ENCODE measurements at places on chromosomes 3 and 15. TPM values are rescaled to one million over a fixed set of nuclear protein-coding genes. Genes with fewer than 3 reads are reported as not detected.

RETNLB gene
- total RNA-seq = not detected

GOLGA8H gene
- total RNA-seq = 1.3 TPM

GPR27 gene
- 1.3 TPM for total RNA-seq

IRAK2 gene
- total RNA-seq = 13.8 TPM

PARP15 gene
- 4.1 TPM for total RNA-seq

IGDCC3 gene
- not detected for total RNA-seq

LYZL4 gene
- total RNA-seq = not detected

DUOX1 gene
- total RNA-seq = 0.68 TPM

CCR3 gene
- not detected for total RNA-seq

GP9 gene
- not detected for total RNA-seq

VGLL4 gene
- 114 TPM for total RNA-seq

IL17RB gene
- 2.3 TPM for total RNA-seq

CKMT1B gene
- not detected for total RNA-seq

ITIH1 gene
- total RNA-seq = not detected

MESP1 gene
- 0.95 TPM for total RNA-seq

NME9 gene
- not detected for total RNA-seq

ANKRD63 gene
- not detected for total RNA-seq

IP6K1 gene
- total RNA-seq = 56.6 TPM

PLSCR1 gene
- 116 TPM for total RNA-seq

ZDHHC23 gene
- total RNA-seq = 13.1 TPM

TXNRD3 gene
- 7.4 TPM for total RNA-seq

ADGRG7 gene
- total RNA-seq = not detected

RBM5 gene
- 301 TPM for total RNA-seq

GATM gene
- 25.0 TPM for total RNA-seq

ZNF502 gene
- 3.7 TPM for total RNA-seq

SGO1 gene
- total RNA-seq = 0.14 TPM

BCL2A1 gene
- 7.5 TPM for total RNA-seq

RPS17 gene
- 887 TPM for total RNA-seq

C3orf20 gene
- total RNA-seq = not detected

SLC51B gene
- not detected for total RNA-seq

CPA3 gene
- total RNA-seq = 31.8 TPM

NR1I2 gene
- not detected for total RNA-seq
